Posterior vena cava (tissue), 2 donors: ENCODE measurements at places on chromosomes 13 and 19.

- no peak for DNase-seq
These were observed 60.5 kb upstream of the MEDAG start for GRCh38 chr13:30845297-30846214.

DNA sequence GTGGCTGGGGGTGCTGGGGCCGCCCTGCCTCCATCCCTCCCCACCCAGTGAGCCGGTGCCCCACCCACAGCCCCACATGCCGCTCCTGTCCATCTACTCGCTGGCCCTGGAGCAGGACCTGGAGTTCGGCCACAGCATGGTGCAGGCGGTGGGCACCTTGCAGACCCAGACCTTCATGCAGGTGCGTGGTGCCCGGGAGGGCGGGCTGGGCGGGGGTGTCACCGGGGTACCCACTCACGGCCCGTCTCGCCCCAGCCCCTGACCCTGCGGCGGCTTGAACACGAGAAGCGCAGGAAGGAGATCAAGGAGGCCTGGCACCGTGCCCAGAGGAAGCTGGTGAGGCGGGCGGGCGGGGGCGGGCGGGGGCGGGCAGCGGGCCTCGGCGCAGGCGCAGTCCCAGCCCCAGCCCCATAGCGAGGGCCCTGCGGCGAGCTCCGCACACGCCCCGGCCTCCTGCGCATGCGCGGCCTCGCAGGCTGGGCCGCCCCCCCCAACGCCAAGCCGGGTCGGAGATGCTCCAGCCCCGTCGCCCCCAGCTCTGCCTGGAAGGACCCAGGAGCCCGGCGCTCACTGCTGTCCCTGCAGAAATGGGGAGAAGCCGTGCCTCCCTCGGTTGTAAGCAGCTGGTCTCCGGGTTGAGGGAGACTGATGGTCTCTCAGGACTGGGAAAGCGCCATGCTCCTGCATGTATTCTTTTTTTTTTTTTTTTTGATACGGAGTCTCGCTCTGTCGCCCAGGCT is 7.7 kb downstream of the ARHGAP45 start:
- DNase-seq = peak; percentile 97

DNA sequence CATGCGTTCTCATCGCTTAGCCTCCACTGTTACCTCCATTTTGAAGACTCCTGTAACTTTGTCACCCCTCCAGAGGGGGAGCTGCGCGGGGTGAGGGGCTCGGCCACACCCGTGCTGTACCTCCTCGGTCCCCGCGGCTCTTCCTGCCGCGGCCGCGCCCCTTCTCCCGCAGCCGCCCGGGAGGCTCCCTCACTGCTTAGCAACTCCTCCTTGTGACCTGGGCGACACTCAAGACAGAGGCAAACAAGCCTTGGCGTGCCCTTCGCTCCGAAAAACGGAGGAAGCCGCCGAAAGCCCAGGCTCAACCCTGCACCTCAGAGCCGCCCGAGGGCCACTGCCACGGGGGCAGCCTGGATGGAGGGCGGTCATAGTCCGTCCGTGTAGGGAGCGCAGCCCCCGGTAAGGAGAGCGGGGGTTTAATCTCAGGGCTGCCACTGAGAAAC is 494.3 kb downstream of the FOXO1 start:
- DNase-seq = no peak

DNA sequence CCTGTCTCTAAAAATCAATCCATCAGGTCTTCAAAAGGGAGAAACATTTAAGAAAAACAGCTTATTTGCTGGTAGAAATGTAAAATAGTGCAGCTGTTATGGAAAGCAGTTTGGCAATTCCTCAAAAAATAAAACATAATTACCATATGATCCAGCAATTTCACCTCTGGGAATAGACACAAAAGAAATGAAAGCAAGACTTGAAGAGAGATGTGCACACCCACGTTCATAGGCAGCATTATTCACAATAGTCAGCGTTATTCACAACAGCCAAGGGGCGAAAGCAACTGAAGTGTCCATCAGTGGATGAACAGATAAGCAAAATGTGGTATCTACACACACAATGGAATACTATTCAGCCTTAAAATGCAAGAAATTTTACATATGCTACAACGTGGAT is 45.1 kb upstream of the DOCK9 start:
- no peak for DNase-seq

DNA sequence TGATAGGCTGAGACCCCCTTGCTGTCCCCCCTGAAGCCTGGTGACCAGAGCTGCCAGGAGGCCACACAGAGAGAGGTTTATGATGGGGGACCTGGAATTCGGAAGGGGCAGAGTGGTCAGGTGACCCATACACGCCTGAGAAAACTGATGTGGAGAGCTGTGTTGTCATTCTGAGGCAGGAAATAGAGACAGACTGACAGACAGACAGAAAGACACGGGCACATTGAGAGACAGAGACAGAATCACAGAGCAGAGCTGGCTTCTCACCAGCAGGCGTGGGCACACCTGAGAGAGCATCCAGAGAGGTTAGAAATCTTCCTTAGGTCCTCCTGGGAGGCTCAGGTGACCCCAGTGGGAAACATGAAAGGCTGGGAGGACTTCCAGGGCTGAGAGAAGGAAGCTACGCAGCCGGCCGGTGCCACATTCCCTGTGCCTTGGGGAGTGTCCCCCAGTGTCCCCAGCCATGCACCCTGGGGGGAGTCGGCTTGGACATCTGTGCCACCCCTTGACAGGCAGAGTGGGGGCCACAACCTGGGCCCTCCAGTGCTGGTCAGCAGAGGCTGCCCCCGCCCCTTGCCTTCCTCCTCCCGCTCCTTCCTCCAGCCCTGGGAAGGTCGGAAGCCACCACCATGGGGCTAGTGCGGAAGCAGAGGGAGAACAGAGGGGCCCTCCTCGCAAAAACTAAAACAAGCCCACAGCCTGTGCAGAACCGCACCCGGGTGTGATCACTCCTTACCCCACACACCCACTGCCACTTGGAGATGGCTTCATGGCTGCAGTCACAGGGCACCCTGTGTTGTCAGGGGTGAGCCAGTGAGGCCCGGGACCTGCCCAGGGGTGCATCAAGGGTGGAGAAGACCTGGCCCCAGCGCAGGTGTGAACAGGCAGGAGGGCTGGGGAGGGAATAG is 2.2 kb downstream of the FFAR1 start:
- DNase-seq = peak; percentile 79

DNA sequence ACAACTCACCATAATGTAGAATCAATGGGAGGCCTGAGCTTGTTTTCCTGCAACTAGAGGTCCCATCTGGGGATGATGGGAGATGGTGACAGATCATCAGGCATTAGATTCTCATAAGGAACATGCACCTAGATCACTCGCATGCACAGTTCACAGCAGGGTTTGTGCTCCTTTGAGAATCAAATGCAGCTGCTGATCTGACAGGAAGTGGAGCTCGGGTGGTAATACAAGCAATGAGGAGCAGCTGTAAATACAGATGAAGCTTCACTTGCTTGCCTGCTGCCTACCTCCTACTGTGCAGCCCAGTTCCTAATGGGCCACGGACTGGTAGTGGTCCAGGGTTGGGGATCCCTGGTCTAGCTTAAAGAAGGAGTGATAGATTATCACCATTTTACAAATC is 33.0 kb downstream of the KPNA3 start:
- no peak for DNase-seq

DNA sequence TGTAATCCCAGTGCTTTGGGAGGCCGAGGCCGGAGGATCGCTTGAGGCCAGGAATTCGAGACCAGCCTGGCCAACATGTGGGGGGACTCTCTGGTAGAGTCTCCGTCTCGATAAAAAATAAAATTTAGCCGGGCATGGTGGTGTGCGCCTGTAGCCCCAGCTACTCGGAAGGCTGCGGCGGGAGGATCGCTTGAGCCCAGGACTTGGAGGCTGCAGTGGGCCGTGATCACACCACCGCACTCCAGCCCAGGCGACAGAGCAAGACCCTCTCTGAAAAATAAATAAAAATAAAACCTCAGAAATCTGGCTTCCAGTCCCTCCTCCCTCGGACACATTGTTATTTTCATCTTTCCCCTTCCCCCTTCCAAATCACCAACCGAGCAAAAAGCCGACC is 332 bp downstream of the IRGQ start:
- DNase-seq = no peak

GRCh38 chr13:107961849-107962608 is 253.3 kb downstream of the LIG4 start:
- no peak for DNase-seq

DNA sequence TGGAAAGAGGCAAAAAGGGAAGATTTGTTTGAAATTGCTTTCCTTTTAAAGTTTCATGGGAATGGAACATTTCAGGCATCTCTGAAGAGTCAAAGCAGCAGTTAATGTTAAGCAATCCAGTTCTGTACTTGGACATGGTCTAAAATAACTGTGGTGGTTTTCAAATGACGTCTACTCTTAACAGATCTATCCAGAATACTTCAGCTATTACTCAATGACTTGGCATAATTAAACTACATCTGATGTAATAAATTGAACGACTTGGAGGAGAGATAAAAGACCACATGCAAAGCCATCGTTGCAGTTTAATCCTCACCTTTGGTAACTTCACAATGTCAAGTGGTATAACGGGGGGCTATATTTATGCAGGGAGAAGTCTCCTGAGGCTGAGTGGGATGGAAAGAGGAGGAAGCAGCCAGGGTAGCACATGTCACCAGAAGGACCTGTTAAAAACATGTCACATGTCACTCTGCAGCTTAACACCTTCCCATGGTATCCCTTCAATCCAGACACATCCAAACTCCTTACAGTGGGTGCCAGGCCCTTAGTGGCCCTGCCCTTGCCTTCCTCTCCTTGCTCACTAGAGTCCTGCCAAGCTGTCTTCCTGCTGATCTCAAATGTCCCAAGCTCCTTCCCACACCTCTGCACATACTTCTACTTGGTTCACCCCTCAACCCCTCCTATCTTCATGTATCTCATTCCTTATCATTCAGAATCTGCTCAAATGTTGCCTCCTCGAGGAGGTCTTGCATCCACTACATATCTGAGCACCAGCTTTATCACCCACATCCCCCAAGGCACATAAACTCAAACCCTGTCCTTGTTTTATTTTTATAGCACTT is 327.8 kb downstream of the SUCLA2 start:
- DNase-seq = no peak

DNA sequence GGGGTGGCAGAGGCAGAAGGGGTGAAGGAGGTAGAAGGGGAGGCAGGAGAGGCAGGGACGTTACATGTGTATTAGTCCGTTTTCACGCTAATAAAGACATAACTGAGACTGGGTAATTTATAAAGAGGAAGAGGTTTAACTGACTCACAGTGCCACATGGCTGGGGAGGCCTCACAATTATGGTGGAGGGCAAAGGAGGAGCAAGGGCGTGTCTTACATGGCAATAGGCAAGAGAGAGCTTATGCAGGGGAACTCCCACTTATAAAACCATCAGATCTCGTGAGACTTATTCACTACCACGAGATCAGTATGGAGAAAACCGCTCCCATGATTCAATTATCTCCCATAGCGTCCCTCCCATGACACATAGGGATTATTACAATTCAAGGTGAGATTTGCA is 19.0 kb upstream of the ACOD1 start:
- DNase-seq = no peak

- DNase-seq = peak; percentile 37
These were observed 11.0 kb downstream of the SIGLEC11 start for GRCh38 chr19:49949742-49950589.

DNA sequence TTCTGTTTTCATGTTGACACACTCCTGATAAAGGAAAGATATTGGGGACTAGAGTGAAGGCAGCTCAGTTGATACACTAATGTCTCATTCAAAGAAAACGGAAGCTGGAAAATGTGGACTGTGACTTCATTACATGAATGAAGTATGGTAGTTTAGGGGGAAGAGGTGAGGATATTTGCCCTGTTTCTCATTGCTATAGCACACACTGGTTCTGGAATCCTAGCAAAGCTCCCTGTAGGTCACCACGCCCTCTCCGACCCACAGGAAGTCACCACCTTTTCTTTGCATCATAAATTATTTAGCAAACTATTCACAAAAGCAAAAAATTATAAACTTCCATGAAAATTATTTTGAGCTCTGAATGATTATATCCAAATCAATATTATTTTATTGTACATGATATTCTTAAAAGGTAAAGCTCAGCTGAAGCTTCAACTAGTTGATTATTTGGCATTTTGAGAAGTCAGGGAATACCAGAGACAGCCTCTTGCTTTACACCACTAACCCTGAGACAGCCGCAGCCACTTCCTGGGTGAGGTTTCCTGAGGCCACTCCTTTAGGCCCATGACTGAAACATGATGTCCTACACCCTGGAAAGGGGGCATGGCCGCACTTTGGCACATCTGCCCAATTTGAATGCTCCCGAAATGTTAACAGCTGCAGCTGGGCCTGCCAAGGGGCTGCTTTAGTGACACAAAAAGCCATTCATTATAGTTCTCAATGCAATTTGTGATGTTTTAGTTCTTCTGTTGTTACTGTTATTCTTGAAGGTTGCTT is 50.0 kb upstream of the WDFY2 start:
- DNase-seq = no peak

DNA sequence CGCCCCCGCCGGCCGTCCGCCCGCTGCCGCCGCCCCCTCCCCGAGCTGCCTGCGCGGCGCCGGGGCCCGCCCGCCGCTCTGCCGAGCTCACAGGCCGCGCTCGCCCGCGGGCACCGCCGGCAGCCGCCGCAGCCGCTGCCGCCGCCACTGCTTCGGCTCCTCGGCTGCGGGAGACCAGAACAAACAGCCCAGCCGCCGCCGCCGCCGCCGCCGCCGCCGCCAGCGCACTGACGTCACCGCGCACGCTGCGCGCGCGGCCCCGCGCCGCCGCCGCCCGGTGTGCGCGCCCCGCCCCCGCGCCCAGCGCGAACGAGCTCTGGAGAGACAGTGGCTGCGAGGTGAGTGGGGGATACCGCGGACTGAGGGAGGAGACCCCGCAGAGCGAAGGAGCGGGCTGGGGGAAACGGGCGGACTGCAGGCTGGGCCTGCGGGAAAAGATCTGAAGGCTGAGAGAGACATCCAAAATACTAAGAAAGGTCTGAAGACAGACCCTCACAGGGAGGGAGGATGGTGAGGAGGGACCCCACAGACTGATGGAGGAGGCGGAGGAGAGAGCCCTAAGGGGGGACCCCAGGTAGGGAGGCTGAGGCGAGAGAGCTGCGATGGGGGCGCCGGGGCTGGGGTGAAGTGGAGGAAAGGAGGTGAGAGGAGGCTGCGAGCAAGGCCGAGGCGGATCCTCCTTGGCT is at the start of gene BRD4:
BRD4 (minus strand) TSS at position 229 of the 686 bp plus-strand sequence. CDS start 59,440 bp downstream, outside the sequence.
- DNase-seq = peak; percentile 91

GRCh38 chr13:113855931-113856715 is 7.8 kb downstream of the GAS6 start:
- peak; percentile 77 for DNase-seq

GRCh38 chr19:30049846-30050667 is 108.0 kb downstream of the URI1 start:
- DNase-seq = no peak

- no peak for DNase-seq
These were observed 103.3 kb downstream of the ZNF557 start for GRCh38 chr19:7172794-7173193.

DNA sequence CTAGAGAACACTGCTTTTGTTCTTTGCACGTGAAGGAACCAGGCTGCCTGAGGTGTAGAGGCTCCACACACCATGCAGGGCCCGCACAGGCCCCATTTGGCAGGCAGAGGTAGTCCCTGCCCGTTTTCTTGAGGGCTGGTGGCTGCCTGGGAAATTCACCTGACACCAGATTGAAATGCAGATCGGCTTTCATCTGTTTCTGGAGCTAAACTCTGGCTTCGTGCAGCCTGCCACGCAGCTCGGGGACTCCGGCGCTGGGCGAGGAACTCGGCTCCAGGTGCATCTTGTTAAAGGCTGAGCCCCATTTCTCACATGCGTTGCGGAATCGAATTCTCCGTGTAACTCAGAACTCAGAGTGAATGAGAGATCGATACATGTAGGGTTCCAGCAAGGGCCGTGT is 37.7 kb downstream of the ATP11A start:
- DNase-seq = peak; percentile 59
